Choroid plexus epithelial cell (primary cell): ENCODE measurements at places on chromosomes 13 and 19.
A peak's percentile ranks its signal among the peaks of the same experiment; 100 is the strongest.

DNA sequence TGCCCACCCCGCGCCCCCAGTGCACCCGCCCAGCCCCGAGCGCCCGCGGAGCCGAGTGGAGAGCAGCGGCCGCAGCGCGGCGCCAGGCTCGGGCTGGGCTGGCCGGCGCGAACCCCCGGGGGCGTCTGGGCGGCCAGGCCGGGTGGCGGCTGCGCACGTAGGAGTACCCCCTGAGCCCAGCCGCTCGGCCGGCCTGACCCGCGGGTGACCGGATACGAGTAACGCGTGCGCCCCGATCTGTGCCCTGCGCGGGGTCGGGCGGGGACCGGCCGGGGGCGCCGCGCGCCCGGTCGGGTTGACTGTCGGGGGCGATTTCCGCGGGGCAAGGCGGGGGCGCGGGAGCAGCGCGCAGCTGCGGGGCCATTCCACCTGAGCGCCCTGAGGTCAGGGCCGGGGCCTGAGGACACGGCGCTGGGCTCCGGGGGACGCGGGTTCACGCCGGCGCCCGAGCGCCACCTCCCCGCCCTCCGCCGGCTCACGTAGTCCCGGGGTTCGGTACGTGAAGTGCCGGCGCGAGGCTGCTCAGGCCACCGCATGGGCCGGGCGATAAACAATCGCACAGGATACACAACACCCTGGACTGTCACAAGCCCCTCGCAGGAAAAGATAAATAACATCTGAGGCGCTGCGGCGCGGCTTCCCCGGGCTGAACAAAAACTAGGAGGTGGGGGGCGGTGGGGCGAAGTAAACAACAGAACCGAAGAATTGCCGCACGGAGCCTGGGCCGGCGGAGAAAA is 37.6 kb upstream of the FLT1 start:
- peak; percentile 23 for DNase-seq

DNA sequence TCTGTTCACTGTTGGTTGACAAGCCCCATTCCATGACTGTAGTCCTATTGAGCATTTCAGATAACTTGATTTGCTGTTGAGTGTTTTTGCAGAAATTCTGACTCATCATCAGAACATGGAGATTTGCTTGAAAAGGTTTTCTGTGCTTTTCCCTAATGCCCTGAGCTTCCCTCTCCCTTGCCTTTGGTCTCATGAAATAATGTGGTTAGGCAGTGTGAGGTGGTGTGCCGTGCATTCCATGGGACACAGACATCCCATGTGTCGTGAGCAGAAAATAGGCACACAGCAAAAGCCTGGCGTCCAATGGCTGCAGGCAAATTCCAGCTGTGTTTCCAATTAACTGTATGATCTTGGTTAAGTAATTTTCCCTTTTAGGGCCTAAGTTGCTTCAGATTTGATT is 197.4 kb downstream of the DLEU7 start:
- DNase-seq: no peak

GRCh38 chr13:29125191-29125933 is 305.2 kb downstream of the MTUS2 start:
- DNase-seq: no peak

DNA sequence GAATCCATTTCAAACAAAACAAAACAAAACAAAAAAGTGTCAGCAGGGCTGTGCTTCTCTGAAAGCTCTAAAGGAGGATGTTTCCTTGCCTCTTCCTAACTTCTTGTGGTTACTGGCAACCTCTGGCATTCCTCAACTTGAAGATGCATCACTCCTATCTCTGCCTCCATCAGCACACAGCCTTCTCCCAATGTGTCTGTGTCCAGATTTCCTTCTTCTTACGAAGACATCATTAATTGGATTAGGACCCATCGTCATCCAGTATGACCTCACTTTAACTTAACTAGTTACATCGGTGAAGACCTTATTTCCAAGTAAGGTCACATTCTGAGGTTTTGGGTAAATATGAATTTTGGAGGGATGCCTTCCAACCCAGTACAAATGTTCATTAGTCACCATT is 33.8 kb upstream of the GTF2F2 start:
- DNase-seq: peak; percentile 27

DNA sequence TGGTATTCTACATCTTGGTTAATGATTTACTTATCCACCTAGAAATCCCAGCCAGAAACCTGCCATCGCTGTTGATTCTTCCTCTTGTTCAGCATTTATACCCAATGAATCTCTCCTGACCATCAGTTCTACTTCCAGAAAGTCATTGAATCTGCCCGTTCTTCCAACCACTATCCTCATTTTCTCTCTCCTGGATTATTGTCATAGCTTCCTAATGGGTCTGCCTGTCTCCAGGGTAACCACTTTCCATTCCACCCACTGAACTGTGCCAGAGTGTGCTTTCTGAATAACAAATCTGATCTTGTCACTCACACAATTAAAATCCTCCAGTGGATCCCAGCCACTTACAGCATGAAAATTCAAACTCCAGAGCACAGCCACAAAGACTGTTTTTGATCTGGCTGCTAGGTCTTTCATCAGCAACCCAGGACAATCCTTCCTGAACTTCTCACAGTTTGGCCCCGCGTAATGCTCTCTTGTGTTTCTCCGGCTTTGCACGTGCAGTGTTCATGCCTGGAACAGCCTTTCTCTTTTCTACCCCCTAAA is 330.6 kb downstream of the SPRY2 start:
- DNase-seq: no peak

- peak; percentile 5 for DNase-seq
Observed at GRCh38 chr19:35846038-35846668, 6.2 kb downstream of the NPHS1 start.

DNA sequence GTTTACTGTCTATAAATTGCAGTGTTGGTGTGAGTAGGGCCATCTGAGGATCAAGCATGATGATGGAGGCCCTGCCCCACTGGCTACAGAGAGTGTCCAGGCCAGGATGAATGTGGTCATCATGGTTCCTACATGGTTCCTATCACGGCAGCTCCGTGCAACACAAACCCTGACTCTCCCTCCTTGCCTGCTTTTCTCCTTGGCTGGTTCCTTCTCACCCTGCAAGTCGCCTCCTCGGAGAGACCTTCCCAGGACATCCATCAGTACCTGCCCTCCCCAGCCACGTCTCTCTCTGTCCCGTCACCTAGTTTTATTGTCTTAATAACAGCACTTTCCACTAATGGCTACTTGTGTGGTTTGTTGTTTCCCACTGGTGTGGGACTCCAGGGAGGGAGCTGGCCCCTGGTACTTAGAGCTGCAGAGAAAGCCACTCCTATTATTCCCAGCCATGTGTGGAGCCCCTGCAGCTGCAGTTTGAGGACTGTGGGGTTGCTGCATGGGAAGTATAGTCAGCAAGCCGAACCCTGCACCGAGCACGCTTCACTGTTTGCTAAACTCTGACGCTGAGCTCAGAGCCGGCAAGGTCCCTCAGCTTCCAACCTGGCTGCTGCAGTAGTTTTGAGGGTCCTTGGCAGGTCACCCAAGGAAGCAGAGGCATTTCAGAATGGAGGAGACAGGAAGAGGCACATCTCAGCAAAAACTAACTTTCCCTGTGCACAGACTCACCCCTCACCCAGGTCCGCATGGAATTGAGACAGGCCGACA is 146.4 kb upstream of the VSTM2B start:
- DNase-seq: no peak

DNA sequence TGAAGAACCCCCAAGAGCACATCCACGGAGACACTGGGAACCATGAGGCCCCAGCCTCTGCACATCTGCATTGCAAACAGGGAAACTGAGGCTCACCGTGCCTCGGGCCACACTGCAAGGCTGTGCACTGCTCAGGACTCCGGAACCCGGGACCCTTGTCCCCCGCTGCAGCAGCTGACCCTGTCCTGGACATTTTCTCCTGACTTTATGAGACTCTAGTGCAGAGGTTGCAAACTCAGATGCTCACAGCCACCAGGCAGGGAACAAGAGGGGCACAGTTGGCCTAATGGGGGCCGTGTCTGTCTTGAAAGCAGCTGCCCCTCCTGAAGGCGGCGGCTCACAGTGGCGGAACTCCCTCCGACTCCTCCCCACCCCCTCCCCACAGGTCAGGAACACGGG is 16.5 kb upstream of the IGLON5 start:
- no peak for DNase-seq

GRCh38 chr13:36366031-36366430 is 19.8 kb upstream of the SPART start:
- no peak for DNase-seq

DNA sequence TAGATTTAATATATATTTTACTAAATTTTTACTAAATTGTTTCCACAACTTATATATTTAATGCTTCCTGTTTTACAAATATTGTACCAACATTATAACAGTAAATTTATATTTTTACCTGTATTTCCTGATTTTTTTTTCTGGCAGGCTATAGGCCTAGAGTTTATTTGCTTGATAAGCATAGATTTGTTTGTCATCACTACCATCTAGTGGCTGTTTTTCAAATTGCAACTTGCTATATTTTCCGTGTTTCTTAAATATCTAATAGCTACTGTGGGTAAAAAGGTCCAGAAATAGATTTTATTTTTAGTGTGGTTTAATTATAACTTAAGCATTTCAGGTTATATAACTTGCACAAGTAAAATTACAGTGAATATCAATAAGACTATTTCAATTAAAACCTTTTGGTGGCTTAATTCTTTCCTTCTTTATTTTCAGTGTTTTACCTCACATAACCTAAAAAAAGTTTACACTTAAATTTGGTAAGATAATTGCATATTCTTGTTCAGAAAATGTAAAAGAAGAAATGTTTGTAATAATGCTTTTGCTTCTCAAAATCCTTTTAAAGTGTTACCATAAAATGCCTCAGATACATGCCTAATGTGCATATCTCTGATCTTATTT is 60.6 kb downstream of the NDFIP2 start:
- DNase-seq: peak; percentile 85

DNA sequence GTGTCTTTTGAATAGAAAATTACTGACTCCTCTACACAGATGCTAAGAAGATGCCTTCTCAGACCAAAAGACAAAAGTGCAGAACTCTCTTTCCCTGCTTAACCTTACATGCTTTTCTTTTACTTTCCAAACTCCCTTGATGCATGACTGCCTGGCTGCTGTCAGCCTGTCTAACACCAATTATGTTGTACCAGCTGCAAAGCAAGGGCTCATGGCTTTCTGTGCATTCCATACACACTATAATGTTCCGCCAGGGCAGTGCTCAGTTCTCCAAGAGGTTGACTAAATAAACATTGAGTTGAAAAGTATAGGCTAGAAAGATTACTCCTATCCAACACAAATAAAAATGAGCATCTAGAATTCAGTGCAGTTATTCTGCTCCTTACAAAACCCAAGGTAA is 330.4 kb upstream of the NBEA start:
- DNase-seq: peak; percentile 45

DNA sequence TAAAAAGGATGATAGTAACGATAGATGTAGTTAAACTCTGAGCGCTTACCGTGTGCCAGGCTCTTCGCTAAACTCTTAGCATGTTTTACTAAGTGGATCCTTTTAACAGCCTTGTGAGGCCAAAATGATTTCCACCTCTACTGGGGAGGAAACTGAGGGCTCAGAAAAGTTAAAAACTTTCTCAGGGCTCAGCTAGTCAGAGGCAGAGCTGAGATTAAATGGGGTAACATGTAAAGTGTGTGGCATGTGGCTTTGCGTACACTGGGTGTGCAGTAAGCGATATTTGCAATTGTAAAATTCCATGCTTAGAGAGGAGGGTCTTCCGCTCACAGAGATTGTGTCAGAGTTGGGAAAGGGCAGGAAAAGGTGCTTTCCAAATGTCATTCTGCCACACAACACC is 1.7 kb downstream of the U2AF2 start:
- DNase-seq: no peak

DNA sequence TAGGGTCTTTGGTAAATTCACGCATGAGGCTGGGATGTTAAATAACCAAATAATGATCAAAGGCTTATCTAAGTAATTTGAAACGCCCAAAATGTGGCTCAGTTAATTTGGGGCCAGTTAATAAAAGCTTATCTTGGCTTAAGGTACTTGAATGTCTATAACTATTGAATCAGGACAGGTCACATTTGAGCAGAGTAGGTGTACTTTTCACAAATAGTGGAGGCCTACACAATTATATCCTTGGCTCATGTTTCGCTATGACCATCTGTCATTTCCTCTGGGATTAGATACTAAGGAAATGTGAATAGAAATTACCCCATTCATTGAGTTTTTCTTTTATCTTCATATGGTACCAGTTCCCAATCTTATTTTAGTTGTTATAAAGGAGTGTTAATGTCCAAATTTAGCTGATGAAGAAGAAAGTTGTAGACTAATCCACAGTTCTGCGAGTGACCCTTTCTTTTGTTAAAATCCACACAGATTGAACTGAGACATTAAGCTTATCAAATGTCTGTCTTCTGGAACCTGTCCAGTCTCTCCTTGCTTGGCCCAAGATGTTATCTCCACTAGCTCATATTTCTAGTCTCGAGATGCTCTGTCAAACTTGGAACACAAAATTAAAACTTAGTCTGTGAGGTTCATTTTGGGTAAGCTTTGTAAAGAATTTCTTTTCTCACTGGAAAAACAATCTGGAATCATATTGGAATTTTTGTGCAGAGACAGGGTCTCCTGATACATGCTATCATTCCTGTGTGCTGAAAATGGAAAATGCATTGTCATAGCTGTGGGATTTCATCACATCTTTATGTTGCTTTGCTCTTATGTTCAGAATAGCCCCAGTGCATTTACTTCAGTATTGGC is 31.0 kb downstream of the SLAIN1 start:
- no peak for DNase-seq

- DNase-seq: peak; percentile 16
Observed at GRCh38 chr13:99015606-99016490, 38.0 kb upstream of the DOCK9 start.

DNA sequence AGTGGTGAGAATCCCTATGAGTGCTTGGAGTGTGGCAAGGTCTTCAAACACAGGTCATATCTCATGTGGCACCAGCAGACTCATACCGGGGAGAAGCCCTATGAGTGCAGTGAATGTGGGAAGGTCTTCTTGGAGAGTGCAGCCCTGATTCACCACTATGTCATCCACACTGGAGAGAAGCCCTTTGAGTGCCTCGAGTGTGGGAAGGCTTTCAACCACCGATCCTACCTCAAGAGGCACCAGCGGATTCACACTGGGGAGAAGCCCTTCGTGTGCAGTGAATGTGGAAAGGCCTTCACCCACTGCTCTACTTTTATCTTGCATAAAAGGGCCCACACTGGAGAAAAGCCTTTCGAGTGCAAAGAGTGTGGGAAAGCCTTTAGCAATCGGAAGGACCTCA is 18.7 kb upstream of the AURKC start:
- DNase-seq: no peak

DNA sequence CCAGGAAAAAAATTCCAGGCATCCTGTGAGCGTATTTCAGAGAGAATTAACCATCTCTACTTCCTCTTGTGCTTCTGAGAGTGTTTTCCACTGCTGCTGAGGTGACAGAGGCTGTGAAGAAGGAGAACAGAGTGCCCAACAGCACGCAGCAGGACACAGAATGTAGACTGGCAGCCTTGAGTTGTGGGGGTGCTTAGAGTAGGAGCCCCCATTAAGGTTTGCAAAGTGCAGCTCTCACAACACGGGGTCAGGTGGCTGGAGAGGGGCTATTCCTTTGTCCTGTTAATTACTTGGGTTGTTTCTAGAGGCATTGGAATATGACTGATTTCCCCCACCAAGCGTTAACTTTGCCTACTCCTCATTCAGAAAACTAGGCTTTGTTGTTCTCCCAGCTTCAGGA is 370.6 kb downstream of the TSHZ3 start:
- no peak for DNase-seq

GRCh38 chr19:29965492-29965891 is 23.5 kb downstream of the URI1 start:
- peak; percentile 55 for DNase-seq
